Posterior vena cava (tissue), 2 donors: ENCODE measurements at places on chromosomes 2 and 18. TPM values are rescaled to one million over a fixed set of nuclear protein-coding genes. Genes with fewer than 3 reads are reported as not detected.
A peak's percentile ranks its signal among the peaks of the same experiment; 100 is the strongest.

DNA sequence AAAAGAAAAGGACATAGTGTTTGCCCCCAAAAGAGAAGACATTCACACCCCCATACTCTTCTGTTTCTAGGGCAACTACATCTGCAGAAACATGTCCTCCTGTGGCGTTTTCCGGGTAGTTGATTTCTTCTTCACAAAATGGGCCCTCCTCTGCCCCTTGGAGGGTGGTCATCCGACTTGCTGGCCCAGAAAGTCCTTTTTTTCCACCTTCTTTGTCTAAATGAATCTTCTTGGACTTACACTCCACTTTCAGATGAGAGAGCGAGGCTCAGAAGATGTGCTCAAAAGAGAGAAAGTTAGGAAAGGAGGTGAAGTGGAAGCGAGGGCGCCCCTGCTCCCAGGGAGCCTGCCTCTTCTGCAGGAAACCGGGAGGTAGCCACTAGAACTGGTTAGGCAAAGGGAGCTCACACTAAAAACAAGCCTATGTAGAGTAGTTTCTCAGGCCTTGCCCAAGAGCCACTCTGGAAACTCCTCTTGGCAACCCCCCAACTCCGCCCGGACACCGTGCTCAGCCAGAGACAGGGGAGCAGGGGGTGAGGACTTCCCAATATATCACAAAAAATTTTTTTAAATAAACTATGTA, 10.2 kb upstream of the SIX3 start:
- peak; percentile 44 for DNase-seq

TUBB8B gene
- total RNA-seq: not detected

- DNase-seq: no peak
These were observed 104.7 kb downstream of the NRP2 start for GRCh38 chr2:205786976-205787375.

DNA sequence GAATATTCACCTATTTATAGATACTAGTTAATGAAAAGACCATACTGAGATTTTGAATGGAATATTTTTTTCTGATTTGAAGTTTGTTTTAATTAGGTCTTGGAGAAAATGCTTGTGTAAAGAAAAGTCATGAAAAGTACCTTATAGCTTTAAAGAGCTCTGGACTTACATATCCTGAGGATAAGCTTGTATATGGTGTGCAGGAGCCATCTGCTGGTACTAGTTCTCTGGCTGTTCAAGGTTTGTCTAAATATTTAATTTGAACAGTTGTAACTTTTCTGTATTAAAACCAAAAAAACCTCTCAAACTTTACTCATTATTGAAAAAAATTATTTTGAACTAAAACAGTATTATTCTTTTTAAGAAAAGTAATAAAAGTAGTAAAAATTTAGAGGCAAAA, 50.1 kb downstream of the UBR3 start:
- no peak for DNase-seq

DNA sequence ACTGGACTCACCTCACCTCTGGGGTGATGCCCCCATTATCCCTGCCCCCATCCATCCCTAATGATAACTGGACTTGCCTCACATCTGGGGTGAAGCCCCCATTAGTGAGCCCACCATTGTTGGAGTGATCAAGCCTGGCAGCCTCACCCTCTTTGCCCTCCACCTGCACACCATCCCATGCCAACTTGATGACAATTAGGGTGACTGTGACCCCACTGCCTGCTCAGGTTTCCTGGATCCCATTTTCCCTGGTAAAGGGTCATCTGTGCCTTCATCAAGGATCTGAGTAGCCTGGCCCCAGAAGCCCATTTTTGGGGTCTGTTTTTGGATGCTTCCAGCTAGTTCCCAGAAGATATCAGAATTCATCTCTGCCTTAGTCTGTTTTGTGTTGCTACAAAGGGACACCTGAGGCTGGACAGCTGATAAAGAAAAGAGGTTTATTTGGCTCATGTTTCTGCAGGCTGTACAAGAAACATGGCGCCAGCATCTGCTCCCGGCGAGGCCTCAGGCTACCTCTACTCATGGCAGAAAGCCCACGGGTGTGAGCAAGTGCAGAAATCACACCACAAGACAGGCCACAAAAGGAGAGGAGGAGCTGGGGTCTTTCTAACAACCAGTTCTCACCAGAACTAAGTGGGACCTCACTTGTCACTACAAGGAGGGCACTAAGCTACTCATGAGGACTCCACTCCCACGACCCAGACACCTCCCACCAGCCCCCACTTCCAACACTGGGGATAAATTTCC, 196.4 kb upstream of the TWIST2 start:
- no peak for DNase-seq

DNA sequence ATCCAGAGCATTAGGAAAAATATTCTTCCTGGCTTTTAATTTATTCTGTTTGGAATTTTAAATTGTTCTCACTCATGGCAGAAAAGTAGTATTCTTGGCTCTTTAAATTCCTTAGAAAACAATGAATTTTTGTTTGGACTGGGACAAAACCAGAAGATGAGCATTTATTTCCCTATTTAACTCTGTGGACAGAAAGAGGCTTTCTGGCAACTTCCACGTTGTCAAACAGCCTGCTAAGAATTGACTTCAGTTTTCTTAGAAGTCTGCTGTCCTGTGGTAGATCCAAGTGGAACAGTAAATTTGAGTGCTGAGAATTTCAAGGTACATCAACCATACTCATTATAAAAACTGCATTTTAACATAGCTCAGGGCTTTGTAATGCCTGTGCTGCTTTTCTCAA, 83.8 kb downstream of the MGAT5 start:
- DNase-seq: no peak

LINC00305 gene
- total RNA-seq: not detected

GRCh38 chr2:239675826-239676715, 275.3 kb upstream of the HDAC4 start:
- DNase-seq: no peak

- no peak for DNase-seq
These were observed 42.5 kb downstream of the STAT4 start for GRCh38 chr2:191108331-191108730.

DNA sequence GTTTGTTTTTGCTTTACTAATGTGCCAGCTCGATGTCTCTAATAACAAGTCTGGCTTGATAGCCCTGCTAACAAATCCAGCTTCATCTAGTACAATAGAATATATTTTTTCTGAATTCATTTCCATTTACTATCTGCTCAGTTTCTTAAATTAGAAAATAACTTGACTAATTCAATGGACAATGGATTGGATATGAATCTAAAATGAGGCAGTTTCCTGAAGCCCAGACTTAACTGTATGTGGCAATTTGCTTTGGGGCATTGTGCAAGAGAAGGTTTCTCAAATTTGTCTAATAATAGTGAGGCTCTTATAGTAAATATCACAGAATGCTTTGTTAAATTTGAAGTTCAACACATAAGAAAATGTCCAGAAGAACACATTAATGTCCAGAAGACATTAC, 25.8 kb downstream of the CALCRL start:
- no peak for DNase-seq

FAM110C gene
- total RNA-seq: 1.3 TPM
